Stimulated activated CD8-positive, alpha-beta memory T cell treated with anti-CD3 and anti-CD28 coated beads, Interleukin-7, amount 100 ng/mL, for 1 hour (primary cell): ENCODE measurements at places on chromosomes 5 and 9.

- DNase-seq = no peak
Measured at GRCh38 chr9:79155308-79155707, 416.5 kb upstream of the TLE4 start.

- no peak for DNase-seq
Measured at GRCh38 chr9:117704597-117704996, 394 bp downstream of the TLR4 start.

- no peak for DNase-seq
Measured at GRCh38 chr5:132268769-132269551, 11.5 kb downstream of the PDLIM4 start.

- DNase-seq = no peak
Measured at GRCh38 chr9:105539452-105539851, 18.5 kb upstream of the FKTN start.

GRCh38 chr5:140381972-140382371 lies 19.7 kb upstream of the ANKHD1 start:
- DNase-seq = no peak

DNA sequence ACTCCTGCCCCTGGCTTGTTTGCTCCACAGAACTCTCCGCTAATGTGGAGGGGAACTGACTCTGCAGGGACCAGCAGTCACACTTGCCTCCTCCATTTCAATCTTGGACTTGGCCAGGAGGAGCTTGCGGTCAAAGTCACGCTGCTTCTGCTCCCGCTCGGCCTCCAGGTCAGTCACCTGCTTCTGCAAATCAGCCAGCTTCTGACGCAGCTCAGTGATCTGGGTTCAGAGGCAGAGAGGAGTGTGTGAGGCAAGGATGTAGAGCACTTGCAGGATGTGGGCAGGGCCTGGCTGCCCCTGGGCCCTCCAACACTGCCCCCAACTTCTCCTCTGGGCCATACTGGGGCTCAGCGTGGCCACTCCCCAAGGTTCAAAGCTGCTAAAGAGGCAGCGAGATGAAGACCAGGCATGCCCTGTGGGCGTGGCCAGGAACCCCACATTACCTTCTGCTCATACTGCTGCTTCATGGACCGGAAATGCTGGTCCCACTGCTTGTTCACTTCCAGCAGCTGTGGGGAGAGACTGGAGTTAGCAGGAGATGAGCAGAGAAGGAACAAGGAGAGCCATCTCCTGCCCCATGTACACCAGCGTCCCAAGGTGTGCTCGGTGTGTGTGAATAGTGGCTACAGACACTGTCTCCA lies 22.2 kb downstream of the GPX3 start:
- DNase-seq = no peak

DNA sequence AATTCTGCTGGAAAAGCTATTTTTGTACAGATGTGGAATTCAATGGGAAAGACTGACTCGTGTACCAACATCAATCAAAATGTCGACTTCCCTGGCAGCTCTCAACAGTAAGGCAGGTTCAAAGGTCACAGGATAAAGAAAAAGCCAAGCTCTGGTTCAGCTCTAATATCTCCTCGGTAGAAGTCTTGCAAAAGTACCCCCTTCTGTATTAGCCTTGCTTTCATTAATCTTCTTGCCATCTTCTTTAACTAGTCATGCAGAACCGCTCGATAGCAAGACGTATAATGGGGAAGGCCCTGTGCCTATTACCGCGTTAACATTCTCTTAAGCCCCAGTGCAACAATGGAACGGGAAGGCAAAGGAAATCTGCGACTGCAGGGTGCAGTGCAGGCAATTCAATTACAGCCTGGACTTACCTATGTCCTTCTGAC lies 201.2 kb downstream of the GAPVD1 start:
- no peak for DNase-seq

DNA sequence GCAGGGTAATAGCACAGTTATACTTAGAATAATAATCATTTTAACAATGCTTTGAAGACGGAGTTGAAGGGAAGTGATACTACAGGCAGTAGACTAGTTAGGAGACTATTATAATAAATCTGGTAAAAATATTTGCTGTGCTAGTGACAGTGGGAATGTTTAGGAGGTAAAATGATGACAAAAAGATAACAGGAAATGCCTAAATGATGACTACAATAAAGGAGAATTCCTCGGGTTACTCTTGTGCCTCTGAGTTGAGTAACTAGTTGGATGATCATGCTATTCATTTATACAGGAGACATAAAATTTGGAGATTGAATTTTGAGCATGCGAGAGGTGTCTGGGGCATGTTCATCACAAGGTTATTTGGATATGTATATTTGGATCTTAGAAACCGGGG lies 32.2 kb upstream of the PAM start:
- no peak for DNase-seq

- DNase-seq = no peak
Measured at GRCh38 chr9:137986268-137987099, 108.9 kb downstream of the CACNA1B start.
